GM23248 (cell line): ENCODE measurements at places on chromosomes 7 and 10. TPM values are rescaled to one million over a fixed set of nuclear protein-coding genes. Genes with fewer than 3 reads are reported as not detected.
A peak's percentile ranks its signal among the peaks of the same experiment; 100 is the strongest.

The APBB1IP gene
- 7.3 and 9.4 TPM in 2 replicates for total RNA-seq

The STK31 gene
- not detected in 2 replicates for total RNA-seq

The SLIT1 gene
- total RNA-seq: not detected in 2 replicates

The OR2A12 gene
- not detected in 2 replicates for total RNA-seq

DNA sequence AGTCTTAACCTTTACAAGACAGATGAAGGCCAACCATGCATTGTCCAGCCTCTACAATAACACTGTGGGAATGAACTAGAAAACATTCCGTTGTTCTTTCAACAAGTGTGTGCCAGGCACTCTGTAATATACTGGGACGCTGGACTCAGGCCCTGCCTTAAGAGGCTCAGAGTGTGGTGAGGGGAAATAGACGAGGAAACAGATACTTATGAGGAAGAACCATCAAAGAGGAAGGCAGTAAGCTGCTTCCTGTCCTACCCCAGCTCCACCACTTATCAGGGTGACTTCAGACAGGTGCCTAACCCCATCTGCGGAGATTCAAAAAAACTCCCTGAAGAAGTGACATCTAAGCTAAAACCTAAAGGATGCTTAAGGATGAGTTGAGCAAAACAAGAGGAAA, 8.9 kb upstream of the TRIM8 start:
- no peak for DNase-seq

DNA sequence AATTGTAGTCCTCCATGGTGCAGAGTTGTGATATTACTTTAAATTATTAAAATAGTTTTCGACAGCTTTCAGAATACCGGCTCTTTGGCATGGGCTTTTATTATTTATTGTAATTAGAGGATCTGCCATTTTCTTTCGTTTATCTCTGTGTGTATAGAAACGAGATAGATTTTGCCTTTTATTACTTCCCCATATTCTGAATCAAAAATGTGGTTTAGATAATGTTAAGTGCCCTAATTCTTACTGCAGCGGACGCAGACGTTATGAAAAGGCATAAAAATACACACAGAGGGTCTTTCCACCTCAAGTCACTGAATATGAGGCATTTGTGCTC, 1.9 kb upstream of the ARID5B start:
- DNase-seq: no peak

DNA sequence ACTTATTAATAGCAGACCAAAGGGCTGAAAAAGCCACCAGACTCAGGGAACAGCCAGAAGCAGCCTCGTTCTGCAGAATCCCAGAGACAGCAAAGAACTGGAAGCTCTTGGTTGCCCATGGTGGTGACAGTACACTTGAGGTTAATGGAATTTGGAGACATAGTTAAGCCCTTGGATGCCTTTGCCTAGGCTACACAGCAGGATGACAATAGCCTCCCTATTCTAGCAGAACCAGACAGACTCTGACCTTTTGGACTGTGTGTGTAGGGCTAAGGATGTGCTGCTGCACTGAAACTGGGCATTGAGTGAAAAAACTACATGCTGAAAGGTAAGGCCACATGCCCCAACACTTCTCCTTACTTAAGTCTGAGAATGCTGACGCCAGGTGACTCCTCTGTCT, 22.7 kb downstream of the OTUD1 start:
- no peak for DNase-seq

- no peak for DNase-seq
Measured at GRCh38 chr10:780536-781524, 91.4 kb upstream of the DIP2C start.

DNA sequence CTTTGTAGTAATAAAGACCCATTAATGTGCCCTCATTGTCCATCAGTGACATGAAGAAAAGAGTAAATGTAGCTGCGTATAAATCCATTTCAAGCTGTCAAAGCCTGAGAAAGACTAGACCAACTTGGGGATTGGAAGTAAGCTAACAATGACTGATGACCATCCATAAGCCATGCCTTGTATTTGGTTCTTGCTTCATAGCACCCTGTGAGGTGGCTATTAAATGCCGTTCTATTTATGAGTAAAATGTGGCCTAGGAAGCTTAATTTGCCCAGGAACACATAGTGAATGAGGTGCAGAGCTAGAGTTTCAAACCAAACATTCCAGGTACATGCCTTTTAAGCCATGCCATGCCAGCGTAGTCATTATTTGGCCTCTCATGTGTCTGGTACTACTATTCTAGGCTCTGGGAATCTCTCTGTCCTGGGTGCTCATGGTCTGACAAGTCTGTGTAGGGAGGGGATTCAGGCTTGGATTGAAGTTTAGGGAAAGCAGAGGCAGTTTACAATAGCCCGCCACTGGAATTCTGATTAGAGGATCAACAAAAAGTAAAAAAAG, 92.1 kb downstream of the ZNF277 start:
- DNase-seq: no peak

GRCh38 chr7:24819916-24820689, 62.8 kb upstream of the GSDME start:
- DNase-seq: peak; percentile 93
